ENCODE measurements at places on chromosomes 7 and 10.

GRCh38 chr7:78379148-78379547 is 580.6 kb downstream of the PHTF2 start:
- no peak for DNase-seq

- no peak for DNase-seq
Measured at GRCh38 chr7:26603631-26604030, 260.8 kb downstream of the SKAP2 start.

- DNase-seq: no peak
Measured at GRCh38 chr7:36509962-36510361, 120.3 kb downstream of the ANLN start.

GRCh38 chr10:34864149-34865067 is 49.3 kb upstream of the PARD3 start:
- DNase-seq: no peak

DNA sequence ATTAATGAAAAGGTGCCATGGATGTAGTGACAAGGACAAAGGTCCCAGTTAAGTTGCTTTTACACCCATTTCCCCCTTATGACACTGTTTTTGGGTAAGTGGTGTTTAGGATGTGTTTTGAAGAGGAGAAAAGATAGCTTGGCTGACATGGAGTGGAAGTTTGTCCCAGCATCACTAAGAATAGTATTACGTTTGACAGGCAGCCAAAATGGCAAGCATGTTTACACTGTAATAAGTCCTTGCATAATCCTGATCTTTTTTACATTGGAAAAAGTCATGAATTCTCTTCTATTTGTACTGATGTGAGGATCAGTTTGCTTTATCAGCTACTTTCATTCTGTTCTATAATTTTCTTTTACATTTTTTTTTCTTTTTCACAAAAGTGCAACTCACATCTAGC is 137.8 kb downstream of the CHRM2 start:
- no peak for DNase-seq

GRCh38 chr7:148727501-148728278 is 29.0 kb downstream of the CUL1 start:
- no peak for DNase-seq

- no peak for DNase-seq
Measured at GRCh38 chr10:113061054-113061430, 111.0 kb downstream of the TCF7L2 start.

DNA sequence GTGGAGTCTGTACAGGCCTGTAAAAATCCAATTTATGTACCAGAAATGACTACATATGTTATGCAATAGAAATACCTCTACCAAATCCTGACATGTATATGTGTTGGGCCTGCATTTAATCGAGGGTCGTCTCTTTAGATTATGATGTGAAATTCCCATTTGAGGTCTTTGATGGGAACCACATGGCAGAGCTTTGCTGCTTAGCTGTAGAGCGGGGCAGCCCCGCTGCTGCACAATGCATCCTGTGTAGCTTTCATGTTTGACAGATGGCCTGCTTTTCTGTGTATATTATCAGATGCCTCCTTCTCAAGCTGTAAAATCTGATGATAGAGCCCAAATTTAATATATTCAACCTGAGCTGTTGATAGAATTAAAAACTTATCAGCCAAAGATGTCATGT is 65.8 kb downstream of the RAB18 start:
- DNase-seq: no peak

DNA sequence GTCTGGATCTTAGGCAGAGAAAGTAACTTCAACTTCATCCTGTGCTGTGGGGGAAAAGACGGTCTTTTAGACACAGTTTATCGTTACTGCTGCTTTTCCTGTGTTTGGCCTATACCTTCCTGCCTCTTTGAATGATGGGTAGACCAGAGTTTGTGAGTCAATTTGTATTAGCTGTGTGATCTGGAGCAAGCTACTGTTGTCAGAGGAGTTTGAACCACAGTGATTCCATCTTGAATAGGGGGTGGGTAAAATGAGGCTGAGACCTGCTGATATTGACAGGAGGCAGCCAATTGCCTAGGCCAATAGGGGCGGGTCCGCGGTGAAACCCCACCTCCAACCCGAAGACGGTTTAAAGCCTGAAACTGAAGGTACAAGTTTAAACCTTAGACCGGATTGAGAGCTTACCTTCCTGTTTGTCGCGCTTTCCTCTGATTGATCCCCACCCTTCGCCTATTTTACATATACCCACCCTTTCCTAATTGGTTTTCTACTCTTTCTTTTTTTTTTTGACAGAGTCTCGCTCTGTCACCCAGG is 35.8 kb upstream of the EIF4H start:
- no peak for DNase-seq

DNA sequence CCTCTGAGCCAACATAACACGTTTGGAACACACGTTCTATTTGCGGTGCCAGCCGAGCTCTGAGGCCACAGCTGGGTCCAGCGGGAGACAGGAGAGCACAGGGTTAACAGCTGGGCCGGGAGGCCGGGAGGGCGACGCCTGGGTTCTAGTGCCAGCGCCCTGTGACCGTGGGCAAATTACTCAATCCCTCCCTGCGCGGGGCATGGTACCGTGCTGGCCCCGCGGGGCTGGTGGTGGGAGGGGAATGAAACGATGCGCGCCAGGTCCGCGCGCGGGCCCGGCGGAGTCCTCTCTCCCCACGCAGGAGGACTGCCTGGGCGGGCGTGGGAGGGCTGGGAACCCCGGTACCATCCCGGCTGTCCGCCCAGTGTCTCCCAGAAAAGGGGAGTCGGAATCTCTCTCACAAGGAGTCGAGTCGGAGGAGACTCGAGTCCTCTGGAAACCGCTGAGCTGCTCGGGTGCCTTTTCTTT is 30.4 kb downstream of the LEP start:
- DNase-seq: no peak

- peak; percentile 11 for DNase-seq
Measured at GRCh38 chr7:467393-467828, 52.2 kb downstream of the PDGFA start.

GRCh38 chr7:27602766-27603165 is 59.9 kb downstream of the HIBADH start:
- no peak for DNase-seq

GRCh38 chr7:98802781-98803110 is 67.1 kb downstream of the TMEM130 start:
- no peak for DNase-seq

DNA sequence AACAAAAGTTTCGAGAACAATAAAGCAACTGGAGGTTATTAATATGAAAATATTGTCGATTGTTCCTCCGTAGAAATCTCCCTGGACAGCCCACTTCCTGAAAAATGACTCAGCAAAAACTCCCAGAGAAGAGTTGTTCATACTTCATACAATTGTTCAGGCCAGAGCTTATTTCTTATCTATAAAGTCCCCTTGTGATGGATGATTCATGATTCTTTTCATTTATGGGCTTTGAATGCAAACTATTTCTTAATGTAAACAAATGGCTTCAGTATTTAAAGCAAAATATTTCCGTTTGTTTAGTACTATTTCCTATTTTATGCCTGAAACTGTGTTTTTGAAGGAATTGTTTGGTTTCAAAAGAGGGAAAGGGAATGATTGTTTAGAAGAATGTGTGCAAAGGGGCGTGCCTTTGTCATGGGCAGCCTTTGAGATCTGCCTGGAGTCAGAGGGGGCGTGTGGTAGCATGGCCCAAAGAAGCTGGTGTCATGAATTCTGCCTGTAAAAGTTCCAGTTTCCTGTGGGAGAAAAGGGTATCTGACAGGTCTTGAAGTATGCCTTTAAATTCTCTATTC is 26.2 kb upstream of the EXOC6 start:
- no peak for DNase-seq

GRCh38 chr7:74217455-74218342 is 7.9 kb downstream of the LAT2 start:
- DNase-seq: no peak

- no peak for DNase-seq
Measured at GRCh38 chr10:71127104-71127503, 85.3 kb upstream of the UNC5B start.

DNA sequence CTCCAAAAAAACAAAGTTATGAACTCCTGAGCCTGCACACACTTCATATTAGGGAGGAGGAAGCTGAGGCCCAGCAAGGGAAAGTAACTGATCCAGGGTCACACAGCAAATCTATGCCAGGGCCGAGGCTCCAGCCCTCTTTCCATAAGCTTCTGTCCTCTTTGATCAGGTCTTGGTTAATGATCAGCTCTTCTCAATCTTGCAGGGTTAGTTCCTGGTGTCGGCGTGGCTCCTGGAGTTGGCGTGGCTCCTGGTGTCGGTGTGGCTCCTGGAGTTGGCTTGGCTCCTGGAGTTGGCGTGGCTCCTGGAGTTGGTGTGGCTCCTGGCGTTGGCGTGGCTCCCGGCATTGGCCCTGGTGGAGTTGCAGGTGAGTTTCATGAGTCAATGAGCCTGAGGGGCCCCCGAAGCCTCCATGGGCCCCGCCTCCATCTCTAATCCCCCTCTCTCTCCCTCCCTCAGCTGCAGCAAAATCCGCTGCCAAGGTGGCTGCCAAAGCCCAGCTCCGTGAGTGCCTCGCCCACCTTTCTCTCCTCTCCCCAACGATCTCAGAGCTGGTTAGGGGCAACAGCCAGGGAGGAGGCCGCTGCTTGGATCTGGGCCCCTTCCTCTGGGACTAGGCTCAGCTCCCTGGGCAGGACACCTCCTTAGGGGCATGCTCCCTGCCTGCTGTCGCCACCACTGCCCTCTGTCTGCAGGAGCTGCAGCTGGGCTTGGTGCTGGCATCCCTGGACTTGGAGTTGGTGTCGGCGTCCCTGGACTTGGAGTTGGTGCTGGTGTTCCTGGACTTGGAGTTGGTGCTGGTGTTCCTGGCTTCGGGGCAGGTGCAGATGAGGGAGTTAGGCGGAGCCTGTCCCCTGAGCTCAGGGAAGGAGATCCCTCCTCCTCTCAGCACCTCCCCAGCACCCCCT is 23.7 kb upstream of the LIMK1 start:
- DNase-seq: peak; percentile 75

GRCh38 chr7:101146-102046 is 91.0 kb upstream of the FAM20C start:
- DNase-seq: no peak

DNA sequence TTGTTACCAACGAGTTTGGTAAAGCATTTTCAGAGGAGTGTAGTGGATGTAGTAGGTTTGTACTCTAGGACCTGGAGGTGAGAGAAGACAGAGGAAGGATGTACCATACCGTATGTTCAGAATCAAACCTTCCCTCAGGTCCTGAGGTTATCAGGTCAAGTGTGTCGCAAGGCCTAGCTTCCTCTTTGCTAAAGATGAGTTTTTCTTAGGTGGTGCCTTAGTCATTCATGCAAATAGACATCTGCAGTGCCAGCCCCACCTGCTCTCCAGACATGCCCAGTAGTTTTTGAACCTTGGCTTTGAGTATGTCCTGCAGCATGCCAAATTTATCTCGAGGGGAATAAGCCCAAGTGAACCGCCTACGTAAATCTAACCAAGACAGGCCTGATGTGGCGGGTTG is 71.3 kb downstream of the HDAC9 start:
- DNase-seq: no peak

GRCh38 chr10:119250641-119251314 is 43.4 kb downstream of the GRK5 start:
- DNase-seq: no peak

DNA sequence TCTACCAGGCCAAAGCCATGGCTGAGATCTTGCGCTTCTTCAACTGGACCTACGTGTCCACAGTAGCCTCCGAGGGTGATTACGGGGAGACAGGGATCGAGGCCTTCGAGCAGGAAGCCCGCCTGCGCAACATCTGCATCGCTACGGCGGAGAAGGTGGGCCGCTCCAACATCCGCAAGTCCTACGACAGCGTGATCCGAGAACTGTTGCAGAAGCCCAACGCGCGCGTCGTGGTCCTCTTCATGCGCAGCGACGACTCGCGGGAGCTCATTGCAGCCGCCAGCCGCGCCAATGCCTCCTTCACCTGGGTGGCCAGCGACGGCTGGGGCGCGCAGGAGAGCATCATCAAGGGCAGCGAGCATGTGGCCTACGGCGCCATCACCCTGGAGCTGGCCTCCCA is 142.7 kb downstream of the GRM3 start:
- no peak for DNase-seq

GRCh38 chr10:34838366-34838900 is 23.3 kb upstream of the PARD3 start:
- DNase-seq: no peak

GRCh38 chr10:109178591-109178990 is 744.7 kb downstream of the XPNPEP1 start:
- DNase-seq: no peak

DNA sequence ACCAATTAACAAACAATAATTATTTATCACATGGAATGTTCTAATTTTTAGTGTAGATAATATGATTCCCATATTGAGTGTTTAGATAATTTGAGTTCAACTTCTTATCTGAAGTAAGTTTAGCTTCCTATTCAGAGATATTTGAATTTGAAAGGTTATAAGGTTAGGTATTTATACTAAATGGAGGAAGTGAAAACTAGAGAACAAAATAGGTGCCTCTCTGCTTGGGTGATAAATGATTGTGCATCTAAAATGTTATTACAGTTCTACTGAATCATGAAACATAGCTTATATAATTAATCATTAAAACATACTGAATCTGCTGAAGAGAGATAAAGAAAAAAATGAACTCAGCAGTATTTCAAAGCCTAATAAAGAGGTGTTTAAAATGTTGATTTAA is 1174.3 kb downstream of the XPNPEP1 start:
- no peak for DNase-seq

DNA sequence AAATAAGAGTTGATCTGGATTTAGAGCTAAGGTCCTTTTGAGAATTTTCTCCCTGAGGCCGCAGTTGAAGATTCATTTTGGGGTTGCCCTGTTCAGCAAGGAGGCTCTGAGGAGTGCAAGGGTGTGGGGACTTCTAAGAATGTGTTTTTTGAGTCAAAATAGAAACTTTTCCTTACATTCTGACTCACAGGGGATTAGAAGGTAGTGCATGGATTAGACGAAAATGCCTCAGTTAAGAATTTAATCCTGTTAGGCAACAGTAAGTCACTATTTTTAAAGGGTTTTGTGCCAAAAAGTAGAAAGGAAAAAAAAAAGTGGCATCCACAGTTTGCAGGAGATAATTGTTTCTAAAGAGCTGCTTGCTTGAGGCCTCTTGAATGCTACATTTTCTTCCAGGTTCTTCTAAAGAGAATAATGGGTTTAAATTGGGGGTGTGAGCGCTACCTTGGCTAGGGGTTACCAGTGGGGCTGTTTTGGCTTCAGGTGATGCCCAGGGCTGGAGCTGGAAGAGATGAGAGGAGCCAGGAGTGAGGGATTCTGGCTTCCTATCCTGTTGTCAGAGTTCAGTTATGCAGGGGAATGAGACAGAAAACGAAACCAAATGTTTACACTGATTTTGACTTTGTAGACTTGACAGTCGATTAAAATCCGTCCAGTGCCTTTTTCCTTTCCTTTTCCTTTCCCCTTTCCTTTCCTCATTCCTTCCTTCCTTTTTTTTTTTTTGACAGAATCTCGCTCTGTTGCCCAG is 52.9 kb downstream of the BAMBI start:
- DNase-seq: no peak

GRCh38 chr7:81402227-81402626 is 367.6 kb downstream of the HGF start:
- DNase-seq: no peak

All from aorta (tissue), 5 donors.